ENCODE measurements at places on chromosomes 5 and 9.
A peak's percentile ranks its signal among the peaks of the same experiment; 100 is the strongest.

- DNase-seq, result peak; percentile 59
These were observed 3.5 kb upstream of the EXOSC2 start for GRCh38 chr9:130689937-130690700.

GRCh38 chr5:141875795-141876627 is 2.2 kb downstream of the PCDH1 start:
- peak; percentile 47 for DNase-seq

GRCh38 chr9:18684593-18685317 is 210.8 kb downstream of the ADAMTSL1 start:
- no peak for DNase-seq

- no peak for DNase-seq
These were observed 841.2 kb upstream of the DMAC1 start for GRCh38 chr9:8640761-8641160.

DNA sequence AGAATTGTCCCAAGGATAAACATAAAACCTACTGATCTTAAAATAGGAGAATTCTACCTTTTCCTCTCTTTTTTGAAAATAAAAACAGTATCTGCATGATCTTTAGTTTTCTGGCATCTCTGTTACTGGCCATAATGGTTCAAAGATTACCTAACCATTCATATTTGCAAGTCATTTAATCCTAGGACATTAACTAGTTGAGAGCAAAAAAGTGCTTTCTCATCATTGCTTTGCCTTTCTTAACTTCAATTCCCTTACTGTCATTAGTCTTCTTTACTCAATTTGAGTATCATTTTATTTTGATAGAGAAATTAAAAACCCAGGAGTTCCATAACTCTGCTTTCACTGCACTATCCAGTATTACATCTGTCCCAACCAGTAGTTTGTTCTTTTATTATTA is 68.6 kb downstream of the RFX3 start:
- DNase-seq, result no peak

GRCh38 chr9:272251-273213 is 57.9 kb downstream of the DOCK8 start:
- no peak for DNase-seq

- DNase-seq, result no peak
These were observed 97.6 kb downstream of the GALNT10 start for GRCh38 chr5:154288145-154288544.

DNA sequence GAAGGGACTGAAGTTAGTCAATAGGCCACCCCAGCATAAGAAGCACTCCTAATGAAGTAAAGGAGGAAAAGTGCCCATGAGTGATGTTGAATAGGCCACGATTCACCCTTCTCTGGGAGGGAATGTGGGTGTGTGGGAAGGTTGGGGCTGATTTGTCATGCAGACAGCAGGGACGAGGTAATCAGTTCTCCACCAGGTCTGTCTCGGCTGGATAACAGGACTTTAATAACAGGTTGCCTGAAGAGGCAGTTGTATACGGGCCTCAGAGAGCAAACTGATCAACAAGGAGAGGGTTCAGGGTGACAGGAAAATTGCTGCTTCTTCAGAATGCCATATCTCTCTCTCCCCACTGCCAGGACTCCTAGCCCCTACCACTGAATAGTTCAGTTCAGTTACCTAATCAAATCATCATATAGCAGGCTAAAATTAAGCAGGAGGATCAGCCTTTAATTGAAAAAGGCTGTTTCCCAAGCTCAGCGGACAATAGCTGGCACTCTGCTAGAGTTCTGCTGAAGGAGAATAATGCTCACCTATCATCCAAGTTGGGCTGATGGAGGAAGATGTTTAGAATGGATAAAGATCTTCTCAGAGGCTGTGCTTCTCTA is 43.6 kb upstream of the SMIM32 start:
- DNase-seq, result no peak

DNA sequence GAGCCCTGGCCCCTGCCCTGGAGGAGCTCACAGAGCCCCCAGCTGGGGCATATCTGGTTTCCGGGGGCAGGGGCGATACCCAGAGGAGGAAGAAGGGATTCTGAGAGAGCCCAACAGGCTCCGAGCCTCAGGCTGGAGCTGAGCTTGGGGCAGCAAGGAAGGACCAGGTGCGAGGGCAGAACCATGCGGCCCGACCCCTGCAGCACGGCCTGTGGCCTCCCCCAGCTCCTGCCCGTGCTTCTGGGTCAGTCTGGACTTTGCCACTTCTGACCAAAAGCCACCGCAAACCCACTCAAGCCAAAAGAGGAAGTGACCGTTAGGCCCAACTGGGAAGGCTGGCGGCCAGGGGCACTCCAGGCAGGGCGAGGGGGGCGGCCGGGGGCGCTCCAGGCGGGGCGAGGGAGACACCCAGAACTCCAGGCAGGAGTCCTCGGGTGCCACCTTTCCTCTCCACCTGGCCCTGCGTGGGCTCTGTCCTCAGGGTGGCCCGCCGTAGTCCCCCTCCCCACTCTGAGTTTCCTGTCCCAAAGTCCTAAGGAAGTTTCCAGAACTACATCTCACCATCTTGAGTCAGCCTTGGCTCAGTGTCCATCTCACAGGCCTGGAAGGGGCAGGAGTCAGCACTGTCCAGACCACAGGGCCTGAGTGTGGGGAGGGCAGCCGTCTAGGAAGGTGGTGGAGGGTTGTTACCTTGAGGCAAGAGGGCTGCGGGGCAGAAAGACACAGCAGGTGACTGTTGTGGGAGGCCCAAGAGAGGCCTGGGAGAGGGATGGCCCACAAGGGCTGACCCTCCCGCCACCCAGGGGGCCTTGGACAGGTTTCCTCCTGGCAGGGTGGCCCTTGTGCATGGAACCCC is 946 bp upstream of the LTC4S start:
- no peak for DNase-seq

DNA sequence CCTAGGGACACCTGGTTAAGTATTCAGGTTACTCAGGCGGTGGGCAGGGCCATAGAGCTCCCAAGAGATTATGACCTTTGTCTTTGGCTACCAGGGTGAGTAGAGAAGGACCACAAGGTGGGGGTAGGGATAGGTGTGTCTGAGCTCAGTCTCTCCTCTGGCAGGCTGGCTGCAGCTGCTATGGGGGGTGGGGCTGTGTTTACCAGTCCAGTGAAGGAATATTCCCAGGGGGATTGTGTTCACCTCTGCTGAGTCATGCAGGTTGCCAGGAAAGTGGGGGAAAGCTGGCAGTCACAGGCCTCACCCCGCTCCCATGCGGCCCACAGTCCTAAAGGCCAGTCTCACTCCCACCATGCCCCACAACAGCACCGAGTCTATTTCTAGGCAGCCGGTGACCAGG is 53.6 kb upstream of the POU5F2 start:
- peak; percentile 10 for DNase-seq

DNA sequence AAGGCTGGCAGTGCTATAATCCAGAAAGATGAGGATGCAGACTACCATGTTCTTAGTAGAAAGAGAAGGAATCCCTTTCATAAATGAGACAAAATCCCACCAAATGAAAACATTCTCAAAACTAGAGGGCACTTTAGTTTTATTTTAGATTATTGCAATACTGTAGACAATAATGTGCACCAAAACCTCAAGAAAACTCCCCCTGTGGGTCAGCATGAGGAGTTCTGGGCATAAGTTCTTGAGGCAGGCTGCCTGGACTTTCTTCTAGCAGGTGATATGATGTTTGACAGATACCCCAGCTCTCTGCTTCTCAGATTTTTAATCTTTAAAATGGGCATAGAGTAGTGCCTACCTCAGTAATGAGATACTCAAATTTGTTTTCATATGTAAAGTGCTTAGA is 196.3 kb upstream of the CTNND2 start:
- no peak for DNase-seq

GRCh38 chr5:17396247-17396646 is 101.8 kb upstream of the TAF11L2 start:
- no peak for DNase-seq

DNA sequence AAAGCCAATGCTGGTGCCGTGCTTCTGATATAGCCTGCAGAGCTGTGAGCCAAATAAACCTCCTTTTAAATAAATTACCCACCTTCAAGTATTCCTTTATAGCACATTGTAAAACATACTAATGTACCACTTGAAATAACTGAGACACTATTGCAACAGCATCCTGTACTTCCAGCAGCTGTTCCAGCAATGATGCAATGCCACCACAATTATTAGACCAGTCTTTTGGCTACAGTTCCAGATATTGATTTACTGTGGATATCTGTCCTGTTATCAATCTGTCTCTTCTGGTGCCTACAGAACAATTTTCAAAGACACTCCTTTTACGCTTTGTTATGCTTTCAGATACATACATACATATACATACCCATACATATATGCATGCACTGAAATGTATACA is 567.9 kb downstream of the TAF11L14 start:
- DNase-seq, result no peak

DNA sequence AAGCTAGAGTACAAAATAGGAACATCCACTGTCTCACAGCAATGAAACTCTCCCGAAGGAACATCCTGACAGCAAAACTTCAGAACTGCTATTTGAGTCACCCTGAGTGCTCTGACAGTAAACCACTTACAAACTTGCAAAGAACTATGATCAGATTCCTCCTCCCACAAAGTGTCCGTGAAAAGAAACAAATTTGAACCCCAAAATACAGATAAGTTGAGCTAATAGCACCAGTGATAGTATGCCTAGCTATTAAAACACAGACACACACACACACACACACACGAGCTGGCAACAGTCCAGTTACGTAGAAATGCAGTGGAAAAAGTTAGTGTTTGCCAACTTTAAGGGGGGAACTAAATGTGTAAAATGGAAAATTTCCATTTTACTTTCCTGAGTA is 3.1 kb upstream of the GLIS3 start:
- DNase-seq, result no peak

DNA sequence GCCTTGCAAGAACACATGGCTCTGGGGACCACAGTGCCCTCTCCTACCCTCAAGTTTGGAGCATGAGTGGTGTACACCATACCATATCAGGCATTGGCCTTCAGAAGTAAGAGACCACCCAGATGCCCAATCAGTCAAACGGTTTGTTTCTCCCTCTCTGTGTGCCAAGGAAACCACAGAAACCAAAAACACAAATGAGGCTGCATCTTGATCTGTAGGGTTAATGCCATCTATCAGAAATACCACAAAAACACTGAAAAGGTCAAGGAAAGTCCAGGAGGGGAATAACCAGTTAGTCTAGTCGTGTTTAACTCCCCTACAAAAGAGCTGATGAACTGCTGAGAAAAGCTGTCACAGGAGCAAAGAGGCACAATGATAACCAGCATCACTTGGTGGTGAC is 78.4 kb downstream of the INSYN2B start:
- no peak for DNase-seq

- DNase-seq, result peak; percentile 19
These were observed 42.5 kb downstream of the ELAVL2 start for GRCh38 chr9:23783509-23783908.

DNA sequence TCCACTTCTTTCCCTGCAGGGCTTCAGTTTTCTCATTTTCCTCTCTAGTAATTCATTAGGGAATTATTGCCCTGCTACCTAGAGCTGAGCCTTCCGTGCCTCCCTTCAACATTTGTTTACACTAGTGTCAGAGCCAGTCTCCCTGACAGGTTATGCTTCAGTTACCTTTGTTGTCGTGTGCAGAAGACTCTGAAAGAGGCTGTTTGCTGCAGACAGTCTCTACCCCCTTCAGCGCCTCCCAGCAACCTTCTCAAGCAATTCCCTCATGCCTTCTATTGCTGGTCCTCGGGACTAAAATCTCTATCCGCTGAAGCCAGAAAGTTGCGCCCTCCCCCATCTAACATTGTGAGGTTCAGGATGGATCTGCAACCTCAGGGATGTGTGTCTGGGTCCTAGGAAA is 12.8 kb downstream of the RALGPS1 start:
- DNase-seq, result peak; percentile 69

DNA sequence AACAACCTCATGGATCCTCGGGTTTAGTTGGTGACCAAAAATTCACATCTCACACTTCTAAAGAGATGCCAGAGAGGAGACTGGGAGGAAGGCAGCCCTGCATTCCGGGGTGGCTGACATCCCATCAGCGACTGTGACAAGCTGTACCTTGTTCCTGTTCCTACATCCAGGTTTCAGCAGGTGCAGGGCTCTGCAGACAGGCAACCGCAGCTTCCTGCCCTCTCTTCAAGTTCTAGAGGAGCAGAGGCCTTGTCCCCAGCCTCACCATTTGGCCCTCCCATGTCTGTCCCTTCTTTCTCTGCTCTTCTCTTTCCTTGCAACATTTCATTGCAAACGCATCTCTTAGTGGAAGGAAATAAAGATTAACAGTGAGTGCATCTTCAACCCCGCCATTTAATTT is 454.6 kb downstream of the IRX1 start:
- DNase-seq, result no peak

- DNase-seq, result peak; percentile 56
These were observed 450.4 kb upstream of the CTNND2 start for GRCh38 chr5:12354686-12355085.

GRCh38 chr9:135147474-135147805 is 60.0 kb downstream of the OLFM1 start:
- no peak for DNase-seq

GRCh38 chr5:1681955-1682354 is 117.7 kb downstream of the MRPL36 start:
- no peak for DNase-seq

DNA sequence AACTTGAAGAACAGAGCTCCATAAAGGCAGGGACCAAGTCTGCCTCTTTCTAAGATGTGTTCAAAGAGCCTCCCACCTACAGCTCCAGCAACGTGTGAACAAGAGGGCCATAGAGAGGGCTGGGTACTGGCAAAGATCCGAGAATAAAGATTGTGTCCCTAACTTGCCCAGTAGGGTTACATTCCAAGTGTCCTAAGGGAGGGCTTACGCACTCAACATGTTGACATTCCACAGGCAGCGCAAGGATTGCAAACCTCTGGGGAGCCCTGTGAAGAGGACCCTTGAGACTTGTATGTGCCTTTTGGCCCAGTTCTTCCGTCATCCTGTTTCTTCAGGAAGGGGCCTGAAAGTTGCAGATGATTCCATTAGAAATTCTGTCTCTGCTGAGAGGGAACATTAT is 48.2 kb upstream of the ENTREP1 start:
- DNase-seq, result no peak

- no peak for DNase-seq
These were observed 41.8 kb upstream of the FCN2 start for GRCh38 chr9:134838651-134839454.

GRCh38 chr5:111927191-111927590 is 170.2 kb upstream of the NREP start:
- no peak for DNase-seq

GRCh38 chr5:19795218-19795617 is 192.8 kb downstream of the CDH18 start:
- no peak for DNase-seq

GRCh38 chr5:91910655-91911054 is 527.5 kb upstream of the ARRDC3 start:
- no peak for DNase-seq

GRCh38 chr5:139416651-139417050 is 12.8 kb upstream of the SPATA24 start:
- no peak for DNase-seq

All from NCI-H526 treated with DMSO at 0.1 percent for 48 hours (cell line).